Stimulated activated CD4-positive, alpha-beta T cell treated with anti-CD3 and anti-CD28 coated beads, TNF-alpha, amount 100 ng/mL, for 24 hours (primary cell): ENCODE measurements at places on chromosomes 7 and 10.
A peak's percentile ranks its signal among the peaks of the same experiment; 100 is the strongest.

DNA sequence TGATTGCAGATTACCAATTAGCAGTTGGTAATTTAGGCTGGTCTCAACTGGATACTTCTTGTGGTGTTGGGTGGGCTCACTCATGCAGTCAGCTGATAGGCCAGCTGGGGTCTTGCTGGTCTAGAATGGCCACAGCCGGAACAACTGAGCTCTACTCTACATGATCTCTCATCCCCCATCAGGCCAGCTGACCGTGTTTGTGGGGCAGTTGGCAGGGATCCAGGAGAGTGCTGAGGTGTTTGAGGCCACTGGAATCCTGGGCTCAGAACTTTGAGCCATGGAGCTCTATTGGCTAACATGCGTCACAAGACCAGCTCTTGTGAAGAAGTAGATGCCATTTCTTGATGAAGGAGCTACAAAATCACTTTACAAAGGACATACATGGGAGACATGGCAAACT lies 242.4 kb downstream of the GFRA1 start:
- DNase-seq: no peak

DNA sequence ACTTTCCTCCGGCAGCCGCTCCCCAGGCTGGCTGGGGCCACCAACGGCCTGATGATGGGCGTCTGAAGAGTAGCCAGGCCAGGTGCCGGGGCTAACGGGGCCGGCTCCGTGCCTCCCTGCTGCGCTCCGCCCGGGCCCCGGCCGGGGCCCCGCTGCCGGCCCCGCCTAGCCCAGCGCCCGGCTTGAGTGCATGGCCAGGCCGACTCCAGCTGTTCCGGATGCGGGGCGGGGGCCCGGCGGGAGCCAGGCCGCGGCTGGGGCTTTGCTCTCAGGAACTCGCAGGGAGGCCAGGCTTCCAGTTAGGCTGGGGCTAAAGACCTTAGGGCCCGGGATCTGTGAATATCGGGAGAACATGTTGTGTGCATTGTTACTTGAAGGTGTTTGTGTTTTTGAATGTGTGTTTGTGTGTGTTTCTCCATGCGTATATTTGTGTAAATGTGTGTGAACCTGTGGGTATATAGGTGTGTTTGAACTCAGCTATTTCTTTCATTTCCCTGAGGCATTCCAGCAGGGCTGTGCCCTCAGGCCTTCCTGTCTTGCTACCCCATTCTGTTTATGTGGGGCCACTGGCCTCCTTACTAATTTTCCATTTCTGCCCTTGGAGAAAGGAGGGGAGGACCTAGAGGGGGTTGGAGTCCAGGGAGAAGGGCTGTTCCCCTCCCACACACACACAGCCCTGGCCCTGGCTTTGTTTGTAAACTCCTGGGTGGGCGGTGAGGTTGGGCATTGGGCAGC lies 1.1 kb upstream of the LBX1 start:
- DNase-seq: no peak

DNA sequence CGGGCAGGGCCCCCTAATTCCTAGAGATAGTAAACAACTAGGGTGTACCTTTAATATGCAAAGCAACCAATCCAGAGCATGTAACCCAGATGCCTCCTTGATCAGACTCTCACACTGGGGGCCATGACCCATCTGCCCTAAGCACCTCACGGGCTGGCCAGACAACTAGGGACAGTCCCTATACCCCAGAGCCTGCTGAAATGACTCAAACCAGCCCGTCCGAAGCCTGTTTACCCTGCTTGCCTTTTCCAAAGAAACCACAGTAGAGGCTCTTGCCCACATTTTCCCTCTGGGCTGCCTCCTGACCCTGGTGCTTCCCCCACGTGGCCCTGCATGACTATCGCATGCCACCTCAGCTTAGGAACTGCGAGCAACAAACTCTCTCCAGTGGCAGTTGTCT lies 46.2 kb downstream of the RGS10 start:
- DNase-seq: peak; percentile 38

- no peak for DNase-seq
Measured at GRCh38 chr7:19415123-19415522, 269.9 kb upstream of the FERD3L start.

- DNase-seq: no peak
Measured at GRCh38 chr7:47380325-47381133, 201.4 kb downstream of the TNS3 start.

- DNase-seq: no peak
Measured at GRCh38 chr10:120396228-120396627, 60.8 kb upstream of the PLPP4 start.

DNA sequence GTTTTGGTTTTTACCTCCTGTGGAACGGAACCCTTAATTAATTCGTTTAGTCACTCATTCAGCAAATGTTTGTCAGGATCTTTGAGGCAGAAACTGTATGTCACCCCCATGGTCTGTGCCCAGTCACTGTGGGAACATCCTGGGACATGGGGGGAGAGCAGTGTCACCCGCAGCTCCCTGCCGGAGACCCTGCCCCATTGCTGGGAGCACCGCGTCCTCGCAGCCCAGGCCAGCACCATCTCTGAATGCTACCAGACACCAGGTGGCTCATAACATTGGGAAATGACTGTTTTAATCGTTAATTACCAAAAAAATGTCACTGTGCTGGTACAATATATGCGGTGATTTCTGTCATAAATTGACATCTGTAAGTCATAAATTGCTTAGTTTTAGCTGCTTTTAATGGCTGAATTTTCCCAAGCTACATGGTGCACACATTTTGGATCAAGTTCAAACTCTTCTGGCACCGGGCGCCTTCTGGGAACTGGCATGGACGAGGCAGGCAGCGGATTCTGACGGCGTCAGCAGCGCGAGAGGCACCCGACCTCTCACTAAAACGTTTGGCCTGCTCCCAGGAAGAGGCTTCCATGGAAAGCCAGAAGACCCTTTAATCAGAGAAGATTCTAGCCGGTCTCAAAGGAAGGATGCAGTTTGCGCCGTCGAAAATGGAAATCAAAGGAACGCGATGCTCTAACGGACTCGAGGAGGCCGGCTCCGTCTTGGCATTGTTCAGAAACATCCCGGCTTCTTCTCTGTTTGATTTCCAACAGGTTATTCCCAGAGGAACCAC lies 184.2 kb downstream of the ADARB2 start:
- DNase-seq: no peak

DNA sequence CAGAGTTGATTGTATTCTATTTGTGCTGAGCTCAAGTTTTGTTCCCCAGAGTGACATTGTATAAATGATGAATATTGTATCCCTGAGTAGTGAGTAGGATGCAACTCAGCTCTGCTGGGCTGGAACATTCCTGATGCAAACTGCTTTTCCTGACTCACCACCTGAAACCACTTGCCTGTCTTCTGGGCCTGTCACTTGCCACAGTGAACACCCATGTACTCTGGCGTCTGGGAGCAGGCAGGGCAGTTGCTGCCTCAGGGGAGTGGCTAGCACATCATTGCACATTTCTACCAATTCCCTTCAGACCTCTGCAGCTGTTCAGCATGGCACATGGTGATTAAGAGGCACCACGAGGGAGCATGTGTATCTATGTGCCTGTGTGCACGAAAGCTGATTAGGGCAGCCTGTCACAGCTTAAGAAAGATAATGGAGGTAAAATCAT lies 157.3 kb downstream of the SND1 start:
- no peak for DNase-seq

DNA sequence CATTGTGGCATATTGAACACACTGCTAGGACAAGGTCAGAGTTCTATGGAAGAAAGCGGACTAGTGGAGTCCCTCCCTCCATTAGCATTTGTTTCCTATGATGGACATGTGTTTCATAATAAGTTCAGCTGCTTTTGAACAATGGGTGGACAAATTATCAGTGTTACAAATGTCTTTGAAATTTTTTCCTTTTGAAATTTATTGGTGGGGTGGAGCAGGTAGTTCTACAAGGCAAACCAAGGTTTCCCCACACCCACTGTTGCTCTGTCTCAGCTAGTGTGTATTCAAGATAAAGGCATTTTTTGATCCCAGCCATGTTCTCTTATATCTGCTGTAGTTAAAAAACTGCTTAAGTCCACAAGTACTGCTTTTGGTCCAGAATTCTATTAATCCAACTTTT lies 79.9 kb downstream of the MALSU1 start:
- DNase-seq: no peak

DNA sequence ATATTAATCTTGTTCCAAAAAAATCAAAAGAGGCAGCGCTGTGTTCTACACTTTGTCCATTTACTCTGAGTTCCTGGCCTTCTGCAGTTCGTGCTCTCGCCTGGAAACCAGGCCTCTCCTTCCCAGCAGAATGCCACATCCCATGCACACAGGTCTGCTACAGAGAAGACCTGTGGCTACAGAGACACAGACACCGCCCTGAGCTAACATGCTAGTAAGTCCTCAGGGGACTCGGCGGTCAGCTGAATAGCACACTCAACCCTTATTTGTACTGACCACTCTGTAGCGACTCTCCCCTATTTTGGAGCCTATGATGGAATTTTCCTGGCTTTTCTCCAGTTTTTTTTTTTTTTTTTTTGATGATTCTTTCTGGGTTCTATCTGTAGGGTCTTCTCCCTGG lies 12.8 kb downstream of the CREB3L2 start:
- no peak for DNase-seq

DNA sequence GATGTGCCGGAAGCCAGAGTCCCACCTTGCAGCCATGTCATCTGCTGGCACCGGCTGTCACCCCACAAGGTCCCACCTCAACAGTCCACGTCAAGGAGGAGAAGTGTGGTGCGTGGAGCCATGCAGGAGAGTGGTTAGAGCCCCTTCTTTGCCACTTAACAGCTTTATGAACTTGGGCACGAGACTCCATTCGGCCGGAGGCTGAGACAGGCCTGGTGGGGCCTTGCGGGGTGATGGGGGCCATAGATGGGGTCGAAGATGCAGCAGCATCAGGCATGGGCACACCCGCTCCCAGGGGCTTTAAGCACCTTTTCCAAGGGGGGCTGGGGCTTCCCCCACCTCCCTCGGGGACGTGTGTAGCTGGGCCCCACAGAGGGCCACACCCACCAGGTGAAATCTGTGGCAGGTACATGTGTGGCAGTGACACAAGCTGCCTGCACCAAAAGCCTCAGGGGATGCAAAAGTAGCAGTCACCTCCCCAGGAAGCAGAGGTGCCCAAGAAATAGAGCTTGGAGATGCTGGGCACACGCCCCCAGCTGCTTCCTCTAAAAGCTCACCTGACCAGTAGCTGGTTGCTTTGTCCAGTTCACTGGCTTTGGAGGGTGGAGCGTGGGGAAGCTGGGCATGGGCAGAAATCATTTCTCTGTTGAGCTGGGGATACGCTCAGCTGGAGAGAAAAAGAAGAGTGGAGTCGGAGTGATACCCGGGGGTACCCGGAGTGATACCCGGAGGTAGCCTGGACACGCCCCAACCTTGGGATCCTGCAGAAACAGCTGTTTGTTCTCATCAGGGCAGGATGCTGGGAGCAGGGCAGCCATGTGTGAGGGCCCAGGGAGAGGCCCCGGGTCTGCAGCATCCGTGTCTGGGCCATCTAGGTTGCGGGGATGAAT lies 199.8 kb downstream of the EBF3 start:
- DNase-seq: no peak

DNA sequence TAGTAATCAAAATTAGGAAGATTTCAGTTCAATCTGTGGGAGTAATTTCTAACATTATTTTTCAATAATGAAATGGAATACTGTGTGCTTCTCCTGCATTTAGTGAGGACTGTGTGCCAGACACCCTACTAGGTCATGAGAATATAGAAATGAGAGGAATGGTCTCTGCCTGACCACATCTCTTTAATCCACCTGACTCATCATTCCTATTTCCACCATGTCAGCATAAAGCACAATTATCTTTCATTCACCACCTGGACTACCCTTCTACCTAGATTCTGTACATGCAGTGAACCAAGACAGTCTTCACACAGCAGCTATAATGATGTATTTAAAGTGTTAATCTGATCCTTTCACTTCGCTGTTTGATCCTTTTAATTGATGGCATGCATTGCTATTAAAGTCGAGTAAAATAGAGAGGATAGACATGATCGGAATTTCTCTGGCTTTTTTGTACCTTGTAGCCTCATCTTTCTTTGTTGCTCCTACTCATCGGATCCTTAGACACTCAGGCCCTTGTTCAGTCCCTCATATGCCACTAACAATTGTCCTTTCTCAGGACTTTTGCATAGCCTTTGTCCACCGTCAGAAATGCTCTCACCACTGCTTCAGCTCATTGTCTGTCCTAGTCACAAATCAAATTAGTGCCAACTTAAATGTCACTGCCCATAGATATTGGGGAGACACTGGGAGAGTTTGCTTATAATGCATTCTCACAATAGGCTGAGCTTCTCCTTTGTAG lies 1037.1 kb downstream of the REEP3 start:
- DNase-seq: no peak

GRCh38 chr10:89327803-89328441 lies at the start of gene IFIT3:
IFIT3 (plus strand) TSS chr10:89327997; CDS start chr10:89328074, 77 bp downstream.
- DNase-seq: no peak

GRCh38 chr10:60130130-60130579 lies 223.8 kb upstream of the CCDC6 start:
- no peak for DNase-seq

- no peak for DNase-seq
Measured at GRCh38 chr7:24828891-24829661, 71.8 kb upstream of the GSDME start.

- DNase-seq: no peak
Measured at GRCh38 chr10:83959328-83959727, 180.0 kb upstream of the GHITM start.
